ENCODE measurements at places on chromosomes 1 and 21. TPM values are rescaled to one million over a fixed set of nuclear protein-coding genes. Genes with fewer than 3 reads are reported as not detected.

TMEM82 gene
- total RNA-seq, result not detected

MTARC1 gene
- 28.9 TPM for total RNA-seq

- DNase-seq, result no peak
Measured at GRCh38 chr1:154468535-154469250, 33.3 kb upstream of the TDRD10 start.

DNA sequence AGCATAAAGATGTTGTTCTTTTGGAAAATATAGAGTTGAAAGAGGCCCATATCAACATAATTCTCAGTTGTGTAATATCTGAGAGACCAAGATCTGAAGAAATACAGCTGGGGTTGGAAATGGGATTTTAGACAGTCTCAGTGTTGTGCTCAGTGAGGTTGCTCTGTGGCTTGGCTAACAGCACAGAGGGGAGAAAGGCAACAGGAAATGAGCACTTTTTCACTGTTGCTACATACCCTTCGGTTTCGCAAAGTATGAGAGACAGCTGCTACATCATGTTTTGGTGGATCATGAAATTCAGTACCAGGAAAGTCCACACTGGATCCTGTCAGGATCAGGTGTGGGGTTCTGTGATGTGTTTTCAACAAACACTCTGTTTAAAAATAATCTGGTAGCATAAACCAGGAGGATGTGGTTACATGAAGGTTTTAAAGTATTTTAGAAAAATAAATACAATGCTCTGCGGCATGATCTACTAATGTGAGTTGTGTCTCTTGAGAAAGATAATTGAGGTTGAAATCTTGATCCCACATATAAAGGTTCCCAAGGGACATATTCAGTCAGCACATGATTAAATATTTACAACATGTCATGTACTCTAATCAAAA lies 7.0 kb upstream of the GPR88 start:
- DNase-seq, result peak; percentile 50

CD1D gene
- 4.8 TPM for total RNA-seq

CELA3A gene
- 17.0 TPM for total RNA-seq

MR1 gene
- total RNA-seq, result 28.0 TPM

DNA sequence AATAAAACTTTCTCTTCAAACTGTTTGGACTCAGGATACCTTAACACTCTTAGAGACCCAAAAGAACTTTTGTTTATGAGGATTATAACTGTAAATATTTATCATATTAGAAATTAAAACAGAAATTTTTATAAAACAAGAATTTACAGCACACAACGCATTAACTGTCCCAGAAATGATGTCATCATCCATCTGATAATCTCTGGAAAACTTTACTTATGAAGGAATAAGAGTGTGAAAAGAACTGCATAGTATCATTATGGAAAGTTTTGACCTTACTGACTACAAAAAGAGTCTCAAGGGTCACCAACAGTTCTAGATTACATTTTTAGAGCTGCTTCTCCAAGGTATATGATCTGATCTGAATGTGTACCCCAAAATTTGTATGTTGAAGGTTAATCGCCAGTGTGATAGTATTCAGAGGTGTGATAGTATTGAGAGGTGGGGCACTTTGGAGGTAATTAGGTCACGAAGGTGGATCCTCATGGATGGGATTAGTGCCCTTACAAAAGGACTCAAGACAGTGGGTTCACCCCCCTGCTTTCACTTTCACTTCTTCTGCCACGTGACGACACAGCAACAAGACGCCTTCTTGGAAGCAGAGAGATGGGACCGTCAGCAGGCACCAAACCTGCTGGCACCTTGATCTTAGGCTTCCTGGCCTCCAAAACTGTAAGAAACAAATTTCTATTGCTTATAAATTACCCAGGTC lies 95.7 kb upstream of the NR5A2 start:
- no peak for DNase-seq

DNA sequence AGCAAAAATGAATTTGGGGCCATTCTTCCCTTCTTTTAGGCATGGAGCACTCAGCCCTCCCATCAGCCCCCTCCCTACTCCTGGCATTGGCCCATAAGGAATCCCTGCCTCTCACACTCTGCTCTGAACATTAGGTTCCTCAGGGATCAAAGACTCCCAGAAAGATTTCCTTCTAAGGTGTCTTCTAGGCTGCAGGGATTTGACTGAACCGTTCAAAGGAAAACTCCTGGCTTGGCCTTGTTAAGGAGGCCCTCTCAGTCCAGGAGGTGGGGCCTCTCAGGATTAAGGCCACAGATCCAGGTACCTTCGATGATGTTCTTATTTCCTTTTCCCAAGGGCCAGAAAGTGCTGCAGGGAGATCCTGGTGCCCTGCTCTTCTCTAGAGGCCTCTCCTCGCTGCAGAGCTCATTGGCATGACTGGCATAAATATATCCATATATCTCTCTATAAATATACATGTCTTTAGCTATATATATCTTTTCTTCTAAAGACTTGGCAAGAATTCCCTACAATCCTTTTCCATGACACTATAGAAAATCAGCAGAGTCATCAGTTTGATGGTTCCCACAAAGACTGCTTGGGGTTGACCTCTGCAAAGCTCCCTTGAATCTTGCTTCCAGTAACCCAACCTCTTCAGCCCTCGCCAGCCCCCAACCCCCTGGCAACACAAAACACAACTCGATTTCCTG lies 59.1 kb downstream of the PLXNA2 start:
- DNase-seq, result no peak

DNA sequence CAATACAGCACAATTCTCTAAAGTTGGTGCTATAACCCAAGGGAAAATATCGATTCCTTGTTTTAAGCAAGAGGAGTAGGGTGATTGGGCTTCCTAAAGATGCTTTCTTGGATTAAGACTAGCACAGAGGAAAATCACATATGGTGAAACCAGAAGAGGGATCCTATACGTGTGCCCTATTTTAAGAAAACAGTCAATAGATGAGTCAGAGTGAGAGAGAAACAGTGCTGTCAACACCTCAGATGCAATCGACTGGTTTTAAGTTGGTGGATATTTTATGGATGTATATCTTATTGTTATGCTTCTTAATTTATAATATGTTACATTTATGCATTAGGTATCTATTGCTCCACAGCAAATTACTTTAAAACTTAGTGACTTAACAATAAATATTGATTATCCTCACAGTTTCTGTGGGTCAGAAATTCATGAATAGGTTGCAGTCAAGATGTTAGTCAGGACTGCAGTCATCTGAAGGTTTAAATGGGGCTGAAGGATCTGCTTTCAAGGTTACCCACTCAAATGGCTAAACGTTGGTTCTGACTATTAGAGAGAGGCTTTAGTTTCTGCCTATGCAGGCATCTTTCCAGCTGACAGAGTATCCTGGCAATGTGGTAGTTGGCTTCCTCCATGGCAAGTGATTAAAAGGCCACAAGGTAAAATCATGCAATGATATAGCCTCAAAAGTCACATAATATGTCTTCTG lies 61.6 kb upstream of the DEPDC1 start:
- no peak for DNase-seq

PTAFR gene
- total RNA-seq, result 16.8 TPM

PRELP gene
- total RNA-seq, result 104 TPM

GRCh38 chr1:171486048-171486519 lies 754 bp downstream of the PRRC2C start:
- peak; percentile 45 for DNase-seq

DNA sequence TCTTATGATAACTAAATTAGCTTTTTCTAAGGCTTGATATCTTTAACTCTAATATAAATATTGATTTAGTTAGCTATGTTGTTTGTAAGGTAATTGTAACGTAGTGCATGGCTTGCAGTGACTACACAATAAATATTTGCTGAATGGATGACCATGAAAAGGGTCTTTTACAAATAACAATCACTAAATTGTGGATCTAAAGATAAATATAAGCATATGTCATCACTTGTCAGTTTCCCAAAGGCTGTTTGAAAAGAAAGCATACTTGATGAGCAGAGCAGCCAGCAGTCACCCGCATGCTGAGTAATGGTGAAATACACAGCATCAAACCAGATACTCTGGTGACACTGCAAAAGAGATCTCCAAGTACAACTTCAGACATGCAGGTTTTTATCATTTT lies 92.5 kb upstream of the FMN2 start:
- no peak for DNase-seq

CD1E gene
- not detected for total RNA-seq

DNA sequence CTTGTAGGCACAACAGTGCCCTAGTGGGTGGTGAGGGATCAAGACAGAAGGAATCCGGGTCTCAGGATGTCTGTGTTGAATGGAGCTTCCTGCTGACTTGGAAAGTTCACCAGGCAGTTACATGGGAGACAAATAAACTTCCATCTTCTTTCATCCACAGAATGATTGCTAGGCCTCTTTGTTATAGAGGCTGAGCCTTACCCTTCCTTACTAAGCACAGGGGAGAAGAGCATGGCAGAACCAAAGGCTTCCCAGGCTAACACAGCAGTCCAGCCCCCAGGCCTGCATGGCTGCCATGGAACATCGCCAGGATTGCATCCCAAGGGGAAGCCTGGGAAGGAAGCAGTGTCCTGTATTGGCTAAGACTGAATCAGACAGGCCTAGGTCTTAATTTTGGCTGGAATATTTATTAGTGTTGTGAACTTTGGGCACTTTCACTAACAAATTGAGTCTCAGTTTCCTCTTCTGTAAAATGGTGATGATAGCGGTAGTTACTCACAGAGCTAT lies 18.7 kb downstream of the HEYL start:
- no peak for DNase-seq

GRCh38 chr1:112817555-112818373 lies 102.6 kb upstream of the PPM1J start:
- DNase-seq, result no peak

OR2W3 gene
- not detected for total RNA-seq

GRCh38 chr1:12712929-12713328 lies 3.0 kb upstream of the AADACL3 start:
- DNase-seq, result no peak

- no peak for DNase-seq
Measured at GRCh38 chr1:153259387-153259786, at the start of gene LORICRIN. Gene LORICRIN (plus strand): TSS chr1:153259687. CDS start chr1:153260950, 1,263 bp downstream.

- no peak for DNase-seq
Measured at GRCh38 chr1:6982860-6983259, 197.6 kb downstream of the CAMTA1 start.

DNA sequence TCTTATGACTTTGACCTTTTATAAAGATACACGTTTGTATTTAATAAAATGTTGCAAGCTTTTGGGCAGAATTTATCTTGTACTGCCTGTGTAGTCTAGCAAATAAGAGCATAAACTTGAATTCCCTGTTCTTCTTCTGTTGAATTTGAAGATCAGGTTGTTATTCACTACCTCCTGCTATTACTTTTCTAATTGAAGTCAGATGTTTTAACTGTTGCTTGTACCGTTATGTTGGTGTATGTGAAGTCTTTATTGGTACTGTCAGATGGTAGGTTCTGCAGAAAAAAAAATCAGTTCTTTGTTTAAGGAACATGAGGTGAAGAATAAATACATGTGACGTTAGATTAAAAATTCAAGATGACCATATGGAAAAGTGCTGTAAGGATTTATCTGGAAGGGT lies 69.1 kb downstream of the DYRK1A start:
- DNase-seq, result no peak

DNA sequence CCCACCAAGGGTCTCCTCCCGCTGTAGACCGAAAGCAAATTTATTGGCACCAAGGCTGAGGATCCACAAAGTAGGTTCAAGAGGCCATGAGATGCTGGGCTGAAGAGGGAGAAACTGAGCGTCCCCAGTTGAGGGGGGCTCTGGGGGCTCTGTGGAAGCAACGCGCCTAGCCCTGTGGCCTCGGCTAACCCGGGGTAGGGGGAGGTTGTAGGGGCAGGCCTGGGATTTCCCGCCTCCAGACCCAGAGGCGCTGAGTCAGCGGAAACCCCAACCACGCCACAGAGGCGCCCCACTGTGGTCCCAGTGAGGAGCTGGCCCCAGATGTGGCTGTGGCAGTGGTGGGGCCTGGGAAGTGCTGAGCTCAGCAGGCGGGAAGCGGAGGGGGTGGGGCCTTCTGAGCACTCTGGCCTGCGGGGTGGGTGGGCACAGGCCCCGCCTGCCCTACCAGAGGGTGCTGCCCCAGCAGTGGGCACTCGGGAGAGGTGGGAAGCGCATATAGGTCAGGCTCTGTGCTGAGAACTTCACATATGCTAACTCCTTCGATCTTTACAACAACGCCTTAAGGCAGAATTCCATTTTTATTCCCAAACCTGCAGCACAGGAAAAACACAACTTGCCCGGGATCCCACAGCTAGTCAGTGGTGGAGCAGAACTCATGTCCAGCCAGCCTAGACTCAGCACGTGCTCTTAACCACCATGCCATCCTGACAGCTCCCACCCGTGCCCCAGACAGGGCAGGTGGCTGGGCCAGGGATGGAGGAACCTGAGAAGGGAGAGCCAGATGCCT lies 1.5 kb upstream of the COL16A1 start:
- DNase-seq, result peak; percentile 48

DNA sequence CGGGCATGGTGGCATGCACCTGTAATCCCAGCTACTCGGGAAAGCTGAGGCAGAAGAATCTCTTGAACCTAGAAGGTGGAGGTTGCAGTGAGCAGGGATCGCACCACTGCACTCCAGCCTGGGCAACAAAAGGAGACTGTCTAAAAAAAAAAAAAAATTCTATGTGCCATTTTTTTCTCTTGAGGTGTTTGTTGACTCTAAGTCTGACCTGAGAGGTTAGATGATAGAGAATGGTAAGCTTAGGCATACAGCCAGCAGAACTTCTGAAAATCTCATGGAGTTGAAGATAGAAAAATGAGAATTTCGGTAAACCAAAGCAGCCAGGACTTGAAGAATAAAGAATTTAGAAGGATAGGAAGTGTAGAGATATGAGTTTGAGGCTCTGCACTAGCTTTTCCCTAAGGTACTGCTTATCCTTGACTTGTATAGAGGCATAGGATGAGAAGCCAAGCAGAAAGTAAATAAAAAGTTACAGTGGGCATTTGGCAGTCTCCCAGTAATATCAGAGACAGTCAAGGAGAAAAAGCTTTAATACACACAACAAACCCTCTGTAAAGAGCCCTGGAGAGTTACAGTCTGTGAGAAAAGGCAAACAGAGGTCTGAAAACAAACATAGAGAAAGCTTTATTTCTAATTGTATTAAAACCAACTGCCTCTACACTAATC lies 24.3 kb downstream of the F13B start:
- no peak for DNase-seq
